A549 treated with Mapracorat at 1 μM for 4 hours (cell line): ENCODE measurements at places on chromosomes 6 and 20. TPM values are rescaled to one million over a fixed set of nuclear protein-coding genes. Genes with fewer than 3 reads are reported as not detected.

The SALL4 gene
- total RNA-seq: 1.1 to 2.2 TPM (median 1.2 TPM) in 5 replicates

The TAP1 gene
- 33.5 to 40.6 TPM (median 35.1 TPM) in 5 replicates for total RNA-seq

The IL17A gene
- not detected in 5 replicates for total RNA-seq

The WFDC5 gene
- total RNA-seq: not detected in 5 replicates

The ZNF334 gene
- not detected in 5 replicates for total RNA-seq

The TTPAL gene
- 13.6 to 16.8 TPM (median 16.1 TPM) in 5 replicates for total RNA-seq

The PAK5 gene
- total RNA-seq: not detected in 5 replicates

The LGSN gene
- 2.0 to 3.0 TPM (median 2.2 TPM) in 5 replicates for total RNA-seq

The CTCFL gene
- total RNA-seq: not detected in 5 replicates

The SNRNP48 gene
- total RNA-seq: 7.7 to 11.0 TPM (median 10.1 TPM) in 5 replicates

The CASS4 gene
- total RNA-seq: 0.05 to 0.06 TPM in 2 of 5 replicates, not detected in the others

The NT5E gene
- total RNA-seq: 25.9 to 38.4 TPM (median 32.7 TPM) in 5 replicates

The TRIM15 gene
- not detected in 5 replicates for total RNA-seq

The TCF15 gene
- total RNA-seq: not detected in 5 replicates

The FAM209B gene
- 0.22 to 0.67 TPM (median 0.34 TPM) in 5 replicates for total RNA-seq

The FHL5 gene
- total RNA-seq: not detected in 5 replicates

The BPI gene
- total RNA-seq: not detected in 5 replicates

The MDFI gene
- total RNA-seq: 0.33 to 1.2 TPM (median 0.85 TPM) in 5 replicates

The SLC26A8 gene
- 0.08 TPM in 1 of 5 replicates, not detected in the others for total RNA-seq

The SEMG1 gene
- not detected in 5 replicates for total RNA-seq

The HIVEP2 gene
- 2.3 to 3.9 TPM (median 3.6 TPM) in 5 replicates for total RNA-seq

The SMIM8 gene
- total RNA-seq: 2.2 to 3.6 TPM (median 3.2 TPM) in 5 replicates

The NFYA gene
- total RNA-seq: 10.8 to 14.1 TPM (median 12.0 TPM) in 5 replicates

The DHX35 gene
- total RNA-seq: 6.4 to 8.3 TPM (median 7.3 TPM) in 5 replicates

The RAET1L gene
- 0.26 to 0.55 TPM (median 0.41 TPM) in 5 replicates for total RNA-seq

The ARMH2 gene
- total RNA-seq: not detected in 5 replicates

The BTNL2 gene
- total RNA-seq: not detected in 5 replicates

The EYS gene
- 0.02 to 0.18 TPM (median 0.15 TPM) in 3 of 5 replicates, not detected in the others for total RNA-seq

The LBP gene
- total RNA-seq: 0.98 to 1.9 TPM (median 1.2 TPM) in 5 replicates

The FLRT3 gene
- total RNA-seq: 1.6 to 2.2 TPM (median 1.8 TPM) in 5 replicates

The PRL gene
- not detected in 5 replicates for total RNA-seq

The SMLR1 gene
- not detected in 5 replicates for total RNA-seq

The CHRNA4 gene
- total RNA-seq: 0.15 to 0.38 TPM (median 0.34 TPM) in 5 replicates

The CDH4 gene
- 6.4 to 8.6 TPM (median 7.2 TPM) in 5 replicates for total RNA-seq

The BPIFB1 gene
- total RNA-seq: 0.10 to 0.17 TPM in 2 of 5 replicates, not detected in the others

The BNIP5 gene
- not detected in 5 replicates for total RNA-seq

The ECT2L gene
- not detected in 5 replicates for total RNA-seq

The SLC22A7 gene
- total RNA-seq: not detected in 5 replicates
